Hair follicle dermal papilla cell (primary cell): ENCODE measurements at places on chromosomes 7 and 10. TPM values are rescaled to one million over a fixed set of nuclear protein-coding genes. Genes with fewer than 3 reads are reported as not detected.

The CLDN4 gene
- total RNA-seq, result 0.16 and 0.24 TPM in 2 replicates

The HOXA3 gene
- total RNA-seq, result not detected in 2 replicates

The IFIT3 gene
- total RNA-seq, result 59.5 and 59.7 TPM in 2 replicates

The OR9A2 gene
- total RNA-seq, result not detected in 2 replicates

The TFR2 gene
- total RNA-seq, result 0.49 and 1.1 TPM in 2 replicates

The FERD3L gene
- total RNA-seq, result not detected in 2 replicates

The EMX2 gene
- total RNA-seq, result 5.5 and 8.1 TPM in 2 replicates

The HTR7 gene
- 2.7 and 5.2 TPM in 2 replicates for total RNA-seq

The OPN1SW gene
- total RNA-seq, result not detected in 2 replicates

The CTBP2 gene
- 78.2 and 95.4 TPM in 2 replicates for total RNA-seq

The GPC2 gene
- total RNA-seq, result 0.73 and 1.6 TPM in 2 replicates

The PAX2 gene
- not detected in 2 replicates for total RNA-seq

The C10orf95 gene
- total RNA-seq, result not detected in 2 replicates

The SNX10 gene
- not detected in 2 replicates for total RNA-seq

The PRF1 gene
- not detected in 2 replicates for total RNA-seq
